ENCODE measurements at places on chromosomes 5 and 9.

- no peak for DNase-seq
Measured at GRCh38 chr5:10595672-10596309, 31.9 kb downstream of the ANKRD33B start.

- no peak for DNase-seq
Measured at GRCh38 chr5:76351176-76351575, 51.9 kb upstream of the IQGAP2 start.

GRCh38 chr5:61178702-61179101, 16.4 kb upstream of the SMIM15 start:
- no peak for DNase-seq

DNA sequence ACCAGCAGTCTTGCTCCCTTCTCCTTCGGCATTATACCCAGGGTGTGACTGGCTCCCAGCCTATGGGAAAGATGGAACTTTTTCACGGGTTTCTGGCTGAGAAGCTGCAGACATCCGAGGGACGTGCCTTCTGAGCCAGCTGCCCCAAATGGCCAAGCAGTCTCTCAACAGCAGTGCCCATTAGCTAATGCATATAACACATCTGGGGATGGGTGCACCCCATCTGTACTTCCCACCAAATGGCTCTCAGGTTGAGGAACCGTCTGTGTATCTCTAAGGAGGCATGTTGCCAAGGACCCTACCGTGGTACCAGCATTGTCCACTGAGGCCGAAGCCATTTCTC, 25.0 kb downstream of the C5orf15 start:
- no peak for DNase-seq

GRCh38 chr9:114884787-114885452, 45.5 kb downstream of the TNFSF8 start:
- DNase-seq, result no peak

- no peak for DNase-seq
Measured at GRCh38 chr5:124261848-124262247, 484.6 kb downstream of the ZNF608 start.

GRCh38 chr9:123059472-123060220, 26.2 kb downstream of the GPR21 start:
- DNase-seq, result no peak

DNA sequence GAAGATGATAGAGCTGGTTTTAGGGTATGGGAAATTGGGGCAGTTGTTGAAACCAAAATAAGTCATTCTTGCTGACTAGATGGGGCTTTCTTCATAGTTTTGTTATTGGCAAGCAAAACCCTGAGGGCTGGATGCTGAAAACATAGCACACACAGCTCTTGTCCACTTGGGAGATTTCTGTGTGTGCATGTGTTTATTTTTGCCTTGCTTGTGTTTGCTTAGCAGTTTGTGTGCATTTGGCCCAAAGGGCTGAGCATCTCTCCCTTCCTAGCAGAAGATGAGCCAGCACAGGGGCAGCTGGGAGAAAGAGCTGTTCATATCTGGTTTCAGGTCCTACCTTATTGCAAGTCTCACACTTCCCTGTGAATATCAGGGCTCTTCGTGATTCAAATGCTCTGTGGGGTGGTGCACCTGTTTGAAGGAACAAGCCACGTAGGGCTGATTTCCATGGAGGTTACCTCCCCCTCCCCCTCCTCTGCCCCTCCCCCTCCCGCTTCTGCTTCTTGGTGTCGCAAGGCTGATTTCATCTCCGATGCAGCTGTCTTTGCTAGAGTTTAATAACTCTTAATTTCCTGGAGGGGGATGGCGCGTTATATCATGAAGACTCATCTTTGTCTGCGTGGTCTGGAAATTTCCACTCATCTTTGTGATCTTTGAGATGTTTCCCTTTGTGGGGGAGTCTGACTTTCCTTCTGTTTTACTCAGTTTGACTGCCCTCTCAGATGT, 296.5 kb downstream of the ARHGAP26 start:
- DNase-seq, result no peak

DNA sequence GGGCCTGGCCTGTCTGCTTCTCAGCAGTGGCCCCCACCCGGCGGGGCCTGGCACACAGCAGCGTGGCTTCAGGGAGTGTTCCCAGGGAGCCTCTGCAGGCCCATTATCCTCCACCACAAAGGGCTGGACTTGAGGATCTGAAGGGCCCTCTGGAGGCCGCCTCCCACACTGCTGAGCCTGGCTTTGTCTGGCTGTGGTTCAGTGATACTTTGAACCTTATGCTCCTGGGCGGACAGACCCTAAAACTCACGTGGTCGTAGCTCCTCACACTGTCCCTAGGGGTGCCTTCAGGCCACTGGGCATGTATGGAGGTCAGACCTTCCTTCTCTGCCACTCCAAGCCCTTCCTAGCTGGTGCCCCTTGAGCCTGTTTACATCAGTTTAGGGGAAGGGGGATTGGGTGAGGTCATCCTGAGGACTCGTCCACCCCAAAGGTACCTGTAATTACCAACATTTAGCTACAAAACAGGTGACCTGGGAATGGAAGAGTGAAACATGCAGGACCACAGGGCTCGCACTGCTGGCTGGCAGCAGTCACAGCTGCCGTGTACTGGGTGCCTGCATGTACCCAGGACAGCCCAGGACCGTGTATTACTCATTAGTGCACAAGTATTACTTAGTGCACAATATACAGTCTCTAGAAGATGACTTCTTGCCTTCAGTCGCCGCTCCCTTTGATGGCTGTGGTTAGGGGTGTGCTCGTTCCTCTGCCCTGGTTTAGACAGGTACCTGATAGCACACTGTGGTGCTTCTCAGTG, 8.5 kb downstream of the GRHPR start:
- DNase-seq, result no peak

GRCh38 chr5:88544136-88544645, 275.5 kb upstream of the TMEM161B start:
- no peak for DNase-seq

Data from stimulated activated CD4-positive, alpha-beta T cell treated with anti-CD3 and anti-CD28 coated beads, Interleukin-15, amount 100 ng/mL, for 1 hour (primary cell).